ENCODE measurements at places on chromosomes 2 and 18.

DNA sequence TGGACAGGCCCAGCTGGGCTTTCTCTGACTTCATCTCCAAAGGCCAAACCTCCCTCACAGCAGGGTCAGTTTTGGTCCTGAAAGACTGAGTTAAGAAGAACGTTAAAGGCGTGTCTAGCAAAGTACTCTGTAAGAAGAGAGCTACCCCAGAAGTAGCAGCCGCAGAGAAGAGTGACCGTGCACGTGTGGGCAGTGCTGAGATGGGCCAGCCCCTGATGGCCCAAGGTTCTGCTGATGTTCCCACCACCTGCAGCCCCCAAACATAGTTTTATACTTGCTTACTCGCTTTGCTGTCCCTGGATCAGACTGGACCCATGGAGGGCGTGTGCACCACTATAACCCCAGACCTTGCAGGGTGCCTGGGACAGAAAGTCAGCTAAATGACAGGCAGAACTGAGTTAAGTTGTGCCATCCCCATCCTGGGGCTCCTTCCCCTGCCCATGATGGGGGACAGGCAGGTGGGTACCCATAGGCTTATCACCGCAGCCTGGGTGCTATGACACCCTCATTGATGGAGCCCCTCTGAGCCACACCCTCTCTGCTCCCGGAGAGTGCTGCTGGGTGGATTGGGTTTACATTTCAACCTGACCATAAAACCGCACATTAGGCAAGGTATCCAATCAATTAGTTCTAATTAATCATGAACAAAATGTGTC, 367.3 kb upstream of the HS6ST1 start:
- peak; percentile 75 for DNase-seq

DNA sequence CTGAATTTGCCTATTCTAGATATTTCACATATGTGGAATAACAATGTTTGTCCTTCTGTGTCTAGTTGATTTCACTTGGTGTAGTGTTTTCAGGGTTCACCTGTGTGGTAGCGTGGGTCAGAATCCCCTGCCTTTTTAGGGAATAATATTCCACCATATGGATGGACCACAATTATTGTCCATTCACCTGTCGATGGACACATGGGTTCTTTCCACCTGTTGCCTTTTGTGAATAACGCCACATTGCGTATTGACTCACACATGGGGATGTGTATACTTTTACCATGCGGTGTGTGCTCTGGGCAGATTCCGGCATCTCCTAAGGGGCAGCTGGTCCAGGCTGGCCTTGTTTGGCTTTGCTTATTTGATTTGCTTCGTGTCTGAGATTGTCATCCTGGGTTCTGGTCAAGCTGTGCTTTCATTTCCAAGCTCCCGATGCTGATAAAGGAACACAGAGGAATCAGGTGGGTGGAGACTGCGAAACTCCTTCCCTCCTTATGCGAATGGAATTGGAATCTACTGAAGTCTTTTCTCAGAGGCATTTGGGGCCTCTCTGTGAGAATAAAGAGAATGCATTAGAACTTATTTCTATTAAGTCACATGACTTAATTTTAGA, 18.9 kb upstream of the ALLC start:
- no peak for DNase-seq

- DNase-seq: no peak
Observed at GRCh38 chr2:48984922-48985321, 169.4 kb downstream of the FSHR start.

DNA sequence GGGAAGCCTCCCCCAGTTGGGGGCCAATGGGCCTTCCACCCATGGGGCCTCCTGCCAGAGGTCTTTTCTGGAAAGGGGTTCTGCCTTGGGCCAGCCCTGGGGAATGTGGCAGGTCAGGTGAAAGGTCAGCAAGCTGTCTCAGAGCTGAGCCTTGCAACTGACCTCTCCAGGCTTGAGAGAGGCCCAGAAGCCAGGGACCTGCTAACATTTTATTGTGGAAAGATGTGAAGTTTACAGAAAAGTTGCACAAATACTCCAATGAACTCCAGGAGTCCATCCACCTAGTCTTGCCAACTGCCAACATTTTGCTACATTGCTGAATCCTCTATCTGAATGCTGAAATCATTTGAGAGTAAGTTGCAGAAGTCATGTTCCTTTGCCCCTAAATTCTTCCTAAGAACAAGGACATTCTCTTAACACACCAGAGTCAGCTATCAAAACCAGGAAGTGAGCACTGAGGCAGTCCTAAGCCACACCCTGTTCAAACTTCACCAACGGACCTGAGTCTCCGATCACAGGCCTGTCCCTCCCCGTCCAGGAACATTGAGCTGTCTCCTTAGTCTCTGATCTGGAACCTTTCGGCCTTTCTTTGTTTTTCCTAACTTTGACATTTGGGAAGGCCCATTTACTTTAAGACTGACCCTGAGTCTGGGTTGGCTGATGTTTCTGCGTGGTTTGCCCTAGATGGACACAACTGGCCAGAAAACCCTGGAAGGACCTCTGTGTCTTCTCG, 4.0 kb downstream of the SNORC start:
- no peak for DNase-seq

DNA sequence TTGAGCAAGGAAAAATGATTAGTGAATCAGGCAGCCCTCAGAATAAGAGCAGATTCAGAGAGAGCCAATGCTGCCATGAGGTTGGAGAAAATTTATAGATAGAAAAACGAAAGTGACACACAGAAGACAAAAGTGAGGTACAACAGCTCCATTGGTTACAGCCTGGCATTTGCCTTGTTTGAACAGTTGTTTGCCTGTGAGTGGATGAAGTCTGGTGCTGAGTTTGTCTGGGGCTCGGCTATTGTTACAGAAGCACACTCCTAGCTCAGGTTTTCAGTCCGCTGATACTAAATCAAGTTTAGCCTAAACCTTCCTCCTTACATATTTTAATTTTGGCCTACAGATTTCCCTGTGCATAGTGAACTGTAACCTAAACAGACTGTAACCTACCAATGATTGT, 387.8 kb upstream of the RAB12 start:
- DNase-seq: no peak

DNA sequence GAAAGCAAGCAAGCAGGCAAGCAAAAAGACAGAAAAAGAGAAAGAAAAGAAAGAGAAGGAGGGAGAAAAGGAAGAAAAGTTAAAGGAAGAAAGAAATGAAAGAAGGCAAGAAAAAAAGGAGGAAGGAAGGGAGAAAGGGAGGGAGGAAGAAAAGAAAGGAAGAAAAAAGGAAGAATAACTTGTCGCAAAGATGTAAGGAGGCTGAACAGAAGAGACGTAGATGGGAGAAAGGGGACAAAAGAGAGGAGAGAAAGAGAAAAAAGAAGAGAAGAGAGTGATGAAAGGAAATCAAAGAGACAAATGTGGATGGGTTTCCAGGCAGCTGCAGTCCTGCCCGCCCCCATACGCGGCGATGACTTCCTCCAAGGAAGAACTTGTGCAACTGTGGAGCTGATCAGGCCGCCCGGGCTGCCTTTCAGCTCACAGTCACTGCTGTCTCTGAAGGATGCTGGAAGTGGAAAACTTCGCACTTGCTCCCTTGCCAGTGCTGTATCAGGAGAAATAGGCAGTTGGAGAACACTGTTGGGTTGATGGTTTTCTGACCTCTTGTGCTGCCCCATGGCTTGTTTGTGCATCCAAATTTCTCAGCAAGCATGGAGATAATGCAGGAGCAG, 52.9 kb downstream of the TRIB2 start:
- no peak for DNase-seq

GRCh38 chr2:1634681-1635341, 109.5 kb downstream of the PXDN start:
- DNase-seq: no peak

DNA sequence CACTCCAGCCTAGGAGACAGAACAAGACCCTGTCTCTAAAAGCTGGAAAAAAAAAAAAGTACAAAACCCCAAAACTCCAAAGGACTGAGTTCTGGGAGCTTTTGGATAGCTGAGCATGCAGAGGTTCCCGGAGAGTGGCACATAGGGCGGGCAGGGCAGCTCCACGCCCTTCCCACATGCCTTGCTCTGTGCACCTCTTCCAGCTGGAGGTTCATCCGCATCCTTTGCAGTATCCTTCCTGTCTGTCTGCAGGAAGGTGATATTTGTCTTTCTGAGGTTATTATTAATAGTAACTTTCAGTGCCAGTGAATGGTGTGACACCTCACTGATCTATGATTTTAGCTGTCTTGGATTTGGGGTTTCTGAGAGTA, 70.2 kb downstream of the INPP4A start:
- DNase-seq: no peak

DNA sequence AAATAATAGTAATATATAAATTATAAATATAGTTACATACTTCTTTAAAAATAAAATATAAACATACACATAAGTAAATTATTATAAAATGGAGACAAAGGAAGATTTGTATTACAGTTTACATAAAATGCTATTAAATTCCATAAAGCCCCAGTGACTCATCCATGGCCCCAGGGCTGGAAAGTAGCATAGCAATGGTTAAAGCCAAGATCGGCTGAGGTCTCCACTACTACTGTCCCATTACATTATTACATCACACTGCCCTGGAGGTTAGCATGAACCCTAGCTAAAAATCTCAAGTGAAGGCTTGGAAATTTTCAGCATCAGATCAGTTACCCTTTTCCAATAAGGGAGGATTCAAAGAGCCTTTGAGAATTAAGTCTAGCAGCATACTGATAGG, 936.2 kb downstream of the DSC3 start:
- DNase-seq: no peak

DNA sequence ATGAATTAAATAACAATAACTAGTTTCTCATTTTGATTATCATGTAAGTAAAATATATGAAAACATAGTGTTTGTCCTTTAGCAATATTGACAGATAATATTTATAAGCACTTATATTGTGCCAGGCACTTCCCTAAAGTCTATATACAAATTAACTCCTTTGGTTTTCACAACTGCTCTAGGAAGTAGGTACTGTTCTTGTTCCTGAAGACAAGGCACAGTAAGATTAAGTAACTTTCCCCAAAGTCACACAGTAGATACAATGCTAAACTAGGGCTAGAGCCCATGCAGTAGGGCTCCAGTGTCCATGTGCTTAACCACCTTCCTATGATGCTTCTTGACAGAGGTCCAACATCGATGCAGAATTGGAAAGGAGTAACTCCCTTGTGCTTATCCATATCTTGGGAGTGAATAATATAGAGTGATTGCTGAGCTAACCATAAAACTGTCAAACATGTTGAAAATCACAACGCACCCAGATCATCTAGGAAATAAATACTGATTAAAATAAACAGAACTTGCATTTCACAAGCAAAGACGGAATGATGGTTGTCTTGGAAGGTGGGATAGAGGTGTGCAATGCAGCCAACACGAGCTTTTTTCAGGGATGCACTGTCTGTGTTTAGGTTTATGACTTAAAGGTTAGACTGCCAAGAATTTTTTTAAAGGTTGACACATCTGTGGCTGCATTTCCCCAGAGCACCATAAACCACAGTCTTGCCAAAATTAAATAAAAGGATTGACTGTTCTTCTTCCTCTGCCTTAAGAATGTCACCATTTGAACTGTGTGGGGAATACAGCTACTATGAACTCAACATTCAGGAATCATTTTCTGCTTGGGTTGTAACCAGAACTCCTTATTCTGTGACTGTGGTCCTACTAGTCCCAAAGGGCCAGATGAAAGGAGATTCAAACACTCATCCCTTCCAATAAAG, 80.8 kb downstream of the ANKRD44 start:
- no peak for DNase-seq

DNA sequence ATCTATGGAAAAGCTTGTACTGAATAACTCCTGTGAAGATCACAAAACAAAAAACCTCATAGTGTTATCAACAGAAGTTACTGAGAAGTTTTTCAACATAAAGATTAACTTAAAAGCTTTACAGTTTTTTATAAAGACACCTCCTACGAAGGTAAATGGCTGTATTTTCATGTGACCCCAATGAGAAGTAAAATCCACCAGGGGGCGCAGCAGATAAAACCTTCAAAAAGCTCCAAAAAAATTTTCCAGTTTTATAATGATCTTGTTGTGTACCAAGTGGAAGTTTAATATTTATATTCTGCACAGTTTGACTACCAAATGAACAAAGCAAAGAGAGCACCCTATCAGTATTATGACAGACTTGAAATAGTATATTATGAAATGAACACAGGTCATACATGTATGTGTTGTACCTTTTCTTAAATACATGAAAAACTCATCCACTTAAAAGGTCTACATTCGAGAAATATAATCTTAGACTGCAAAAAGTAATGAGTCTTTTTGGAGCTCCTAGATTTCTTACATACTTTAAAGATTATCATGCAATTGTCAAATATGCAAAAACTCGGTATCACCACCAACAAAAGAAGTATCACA, 38.5 kb downstream of the PNO1 start:
- DNase-seq: peak; percentile 27

DNA sequence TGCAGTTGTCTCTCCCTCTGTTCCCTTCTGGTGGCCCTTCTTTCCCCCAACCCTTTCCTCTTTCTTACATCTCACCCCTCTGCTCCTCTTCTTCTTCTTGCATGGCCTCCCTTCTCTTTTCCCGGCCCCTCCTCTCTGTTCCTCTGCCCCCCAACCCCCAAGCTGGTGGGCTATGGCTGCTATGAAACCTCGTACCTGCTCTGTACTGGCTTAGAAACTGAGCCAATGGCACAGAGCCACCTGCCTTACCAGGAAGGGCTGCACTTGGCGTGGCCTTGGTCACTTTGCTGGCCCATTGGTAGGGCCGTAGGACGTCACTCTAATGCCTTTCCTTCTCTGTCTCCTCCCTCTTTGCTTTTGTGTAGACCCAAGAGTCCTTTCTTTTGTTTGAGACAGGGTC, 78.9 kb downstream of the LRRFIP1 start:
- DNase-seq: no peak

- DNase-seq: no peak
Observed at GRCh38 chr2:104862058-104862941, 8.4 kb downstream of the POU3F3 start.

DNA sequence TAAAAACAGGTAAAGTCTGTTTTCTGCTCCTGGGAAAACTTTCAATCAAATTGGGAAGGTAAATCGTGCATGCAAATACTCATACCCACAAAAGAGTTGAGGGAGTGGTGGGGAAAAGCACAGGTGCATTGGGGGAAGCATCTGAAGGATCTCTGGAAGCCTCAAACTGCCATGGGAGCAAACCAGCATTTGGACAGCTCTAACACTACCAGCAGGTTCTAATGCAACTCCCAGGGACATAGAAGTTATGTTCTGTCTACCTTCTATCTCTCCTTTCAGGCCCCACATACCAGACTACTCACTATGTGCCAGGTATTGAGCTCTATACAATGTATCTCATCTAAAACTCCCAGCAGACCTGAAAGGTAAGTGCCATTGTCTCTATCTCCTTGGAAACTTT, 933.7 kb downstream of the NRXN1 start:
- no peak for DNase-seq

- no peak for DNase-seq
Observed at GRCh38 chr18:61820882-61821281, 71.9 kb downstream of the RNF152 start.

DNA sequence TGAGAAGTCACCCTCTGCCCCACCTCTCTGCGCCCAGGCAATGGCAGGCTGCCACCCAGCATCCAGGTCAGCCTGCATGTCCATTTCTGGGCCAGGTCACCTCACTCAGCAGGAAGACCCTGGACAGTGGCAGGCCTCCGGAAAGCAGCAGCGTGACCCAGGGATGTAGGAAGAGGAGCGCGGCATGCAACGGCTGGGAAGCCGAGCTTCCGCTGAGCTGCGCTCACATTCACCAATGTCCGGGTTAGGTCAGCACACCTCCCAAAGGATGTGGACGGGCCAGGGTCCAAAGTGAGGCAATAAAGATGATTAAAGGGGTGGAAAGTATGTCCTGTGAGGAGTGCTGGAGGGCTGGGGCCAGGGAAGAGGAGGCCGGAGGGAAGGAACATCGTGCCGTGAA, 174.5 kb downstream of the CTIF start:
- DNase-seq: no peak

Data from lower leg skin (tissue), 4 donors.